Substantia nigra (tissue), 51 donors: ENCODE measurements at places on chromosomes 3 and 15.

GRCh38 chr3:148309390-148310035, 388.2 kb upstream of the AGTR1 start:
- DNase-seq: no peak

DNA sequence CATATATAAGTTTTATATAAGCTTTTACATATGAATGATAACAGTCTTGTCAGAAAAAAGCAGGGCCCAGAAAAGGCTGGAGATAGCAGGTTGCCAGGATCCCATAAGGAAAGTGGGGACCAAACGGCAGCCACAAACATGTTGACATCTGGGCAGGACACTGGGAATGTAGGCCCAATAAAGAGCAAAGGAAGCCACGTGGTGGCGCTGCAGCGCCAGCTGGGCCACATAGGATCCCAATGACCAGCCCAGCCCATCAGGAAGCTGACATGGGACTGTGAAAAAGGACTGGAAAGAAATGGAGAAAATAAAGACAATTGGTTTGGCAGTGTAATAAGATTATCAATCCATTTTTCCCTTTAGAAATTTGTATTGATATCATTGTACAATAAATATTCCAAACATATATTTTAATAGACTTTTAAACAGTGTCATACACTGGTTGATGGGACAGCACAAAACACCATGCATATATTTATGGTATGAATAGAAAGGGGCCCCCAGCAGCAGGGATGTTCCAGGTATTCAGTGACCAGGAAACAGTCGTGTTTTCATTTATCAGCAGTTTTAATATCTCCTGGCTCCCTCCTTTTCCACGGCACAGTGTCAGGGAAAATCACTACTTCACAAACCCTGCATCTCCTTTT, 89.0 kb upstream of the STRIT1 start:
- DNase-seq: no peak

- DNase-seq: no peak
These were observed 207.8 kb upstream of the MCTP2 start for GRCh38 chr15:94023531-94023930.

DNA sequence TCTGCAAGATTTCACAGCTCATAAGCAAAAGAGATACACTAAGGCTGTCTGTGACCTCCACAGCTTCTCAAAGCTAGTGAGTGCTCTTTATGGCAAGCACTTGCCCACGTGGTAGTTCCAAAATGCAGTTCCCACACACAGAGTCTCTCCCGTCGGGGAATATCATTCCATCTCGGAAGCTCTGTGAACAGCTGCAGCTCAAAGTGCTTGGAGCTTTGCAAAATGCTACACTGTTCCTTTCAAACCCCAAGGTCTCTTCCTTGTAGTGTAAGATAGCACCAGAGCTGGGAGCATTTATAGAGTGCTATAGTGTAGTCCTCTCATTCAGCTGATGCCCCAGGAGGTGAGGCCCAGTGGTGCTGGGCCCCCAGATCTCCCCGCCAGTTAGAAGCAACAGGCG, 36.1 kb downstream of the ST6GAL1 start:
- DNase-seq: no peak

DNA sequence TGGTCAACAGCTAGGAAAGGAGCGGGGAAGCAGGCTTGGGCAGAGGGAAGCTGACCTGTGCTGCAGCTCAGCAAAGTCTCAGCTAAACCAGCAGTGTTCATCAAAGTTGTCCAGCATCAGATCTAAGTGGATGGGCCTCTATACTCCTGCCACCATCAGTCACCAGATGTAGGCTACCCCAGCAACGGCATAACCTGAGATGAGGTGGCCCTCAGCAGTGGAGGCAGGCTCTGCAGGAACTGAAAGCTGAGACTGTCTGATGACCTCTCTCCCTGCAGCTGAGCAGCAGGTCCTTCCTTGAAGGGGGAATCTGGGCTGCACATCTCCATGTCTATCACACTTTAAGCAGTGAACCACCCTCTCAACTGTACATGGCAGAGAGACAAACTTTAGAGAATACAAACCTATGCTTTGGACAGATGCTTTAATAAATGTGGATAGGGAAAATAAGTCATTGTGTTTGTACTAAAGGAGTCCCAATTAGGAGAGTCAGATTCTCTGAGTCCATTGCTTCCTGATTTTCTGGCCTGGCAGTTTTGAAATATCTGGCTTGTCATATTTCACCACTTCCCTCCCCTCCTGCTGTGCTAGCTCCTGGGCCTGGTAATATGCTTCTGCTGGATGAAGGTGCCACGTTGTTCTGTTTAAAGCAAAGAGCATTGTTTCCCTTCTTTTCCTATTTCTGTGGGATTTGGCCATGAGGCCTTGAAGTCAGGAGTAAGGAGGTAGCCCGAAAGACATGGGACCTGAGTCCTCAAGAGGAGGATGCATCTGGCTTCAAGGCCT, 11.1 kb upstream of the PSTPIP1 start:
- DNase-seq: no peak

GRCh38 chr15:88375234-88375927, 91.8 kb downstream of the MRPL46 start:
- no peak for DNase-seq

GRCh38 chr3:160232014-160232413, 6.8 kb downstream of the C3orf80 start:
- no peak for DNase-seq

DNA sequence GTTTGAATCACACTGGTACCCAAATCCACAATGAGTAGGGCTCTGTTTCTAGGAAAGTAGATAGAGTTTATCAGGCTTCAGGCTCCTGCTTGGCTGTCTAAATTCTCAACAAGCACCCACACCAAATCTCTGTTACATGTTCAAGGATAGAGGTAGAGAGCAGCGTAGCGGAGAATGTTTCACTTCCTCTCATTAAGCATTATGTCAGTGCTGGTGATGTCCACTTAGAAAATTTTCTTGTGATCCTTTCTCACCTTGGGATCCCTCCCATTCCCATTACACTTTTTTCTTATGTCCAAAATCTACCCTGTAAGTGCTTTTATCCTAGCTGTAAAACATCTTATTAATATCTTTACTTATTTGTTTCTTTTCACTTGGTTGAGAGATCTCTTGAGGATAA, 34.7 kb upstream of the GCSAM start:
- no peak for DNase-seq

- peak; percentile 15 for DNase-seq
These were observed 36.0 kb upstream of the IDH2 start for GRCh38 chr15:90138071-90138833.

GRCh38 chr3:149010504-149010951, 19.2 kb downstream of the GYG1 start:
- no peak for DNase-seq

- DNase-seq: no peak
These were observed 15.2 kb downstream of the TRNT1 start for GRCh38 chr3:3141939-3142338.

DNA sequence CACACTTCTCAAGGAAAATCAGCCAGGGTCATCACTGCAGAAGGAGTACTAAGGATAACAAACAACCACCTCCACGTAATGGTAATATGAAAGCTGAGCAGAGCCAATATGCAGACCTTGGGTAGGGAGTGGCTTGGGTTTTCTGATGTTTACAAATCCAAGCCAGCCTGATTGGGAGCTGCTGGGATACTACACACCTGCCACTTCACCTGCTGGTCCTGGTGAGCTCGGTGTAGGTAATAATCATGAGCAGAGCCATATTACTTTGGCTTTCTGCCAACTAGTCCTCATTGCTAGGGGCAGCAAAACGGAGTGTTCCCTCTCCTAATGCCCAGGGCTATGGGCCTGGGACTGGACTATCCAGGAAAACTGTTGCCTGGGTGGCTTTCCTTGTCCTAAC, 433.5 kb upstream of the PPP2R3A start:
- DNase-seq: no peak

- peak; percentile 14 for DNase-seq
These were observed 130.2 kb upstream of the SGO1 start for GRCh38 chr3:20316238-20316637.

GRCh38 chr3:66215106-66215505, 5.7 kb upstream of the SLC25A26 start:
- DNase-seq: no peak

DNA sequence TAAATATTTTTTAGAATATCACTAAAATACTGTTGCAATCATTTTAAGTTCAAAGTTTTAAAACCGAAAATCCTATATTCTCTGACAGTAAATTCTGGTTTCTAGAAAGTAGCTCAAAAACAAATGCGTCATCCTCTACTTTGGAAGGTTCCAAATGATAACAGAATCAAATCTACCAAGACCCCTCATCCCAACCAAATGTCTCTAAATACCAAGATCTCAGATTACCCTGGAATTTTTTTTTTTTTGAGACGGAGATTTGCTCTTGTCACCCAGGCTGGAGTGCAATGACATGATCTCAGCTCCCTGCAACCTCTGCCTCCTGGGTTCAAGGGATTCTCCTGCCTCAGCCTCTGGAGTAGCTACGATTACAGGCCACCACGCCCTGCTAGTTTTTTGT, 16.8 kb downstream of the TBL1XR1 start:
- no peak for DNase-seq

GRCh38 chr15:39411102-39411989, 169.5 kb upstream of the THBS1 start:
- no peak for DNase-seq

GRCh38 chr15:37586011-37586583, 348.3 kb upstream of the TMCO5A start:
- DNase-seq: no peak

DNA sequence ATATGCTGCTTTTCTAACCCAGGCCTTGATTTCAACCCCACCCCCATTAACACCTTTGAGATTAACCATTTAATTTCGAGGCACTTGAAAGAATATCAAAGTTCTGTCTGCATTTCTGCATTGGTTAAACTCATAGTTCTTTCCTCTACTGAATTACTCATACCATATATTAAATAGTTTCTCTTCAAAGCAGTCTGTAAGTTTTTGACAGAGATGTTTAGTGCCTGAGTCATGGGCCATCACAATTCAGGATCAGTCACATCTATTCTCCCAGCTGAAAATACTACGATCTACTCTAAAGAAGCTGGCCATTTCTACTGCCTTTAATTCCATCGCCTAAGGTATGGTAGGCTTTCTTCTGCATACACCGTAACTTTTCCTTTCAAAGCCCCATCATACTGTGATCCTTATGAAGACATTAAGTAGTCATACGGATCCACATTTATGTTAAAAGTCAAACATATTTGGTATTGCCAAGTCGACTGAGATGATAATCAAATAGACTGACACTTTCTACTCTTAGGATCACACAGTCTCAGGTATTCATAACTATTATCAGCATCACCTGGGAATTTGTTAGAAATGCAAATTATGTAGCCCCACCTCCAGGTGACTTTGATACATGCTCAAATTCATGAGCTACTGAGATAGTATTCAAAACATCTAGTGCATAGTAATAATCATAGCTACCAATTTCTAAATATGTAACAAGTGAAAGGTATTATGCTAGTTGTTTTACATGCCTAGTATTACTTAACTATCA, 489.4 kb upstream of the IL12A start:
- DNase-seq: no peak

DNA sequence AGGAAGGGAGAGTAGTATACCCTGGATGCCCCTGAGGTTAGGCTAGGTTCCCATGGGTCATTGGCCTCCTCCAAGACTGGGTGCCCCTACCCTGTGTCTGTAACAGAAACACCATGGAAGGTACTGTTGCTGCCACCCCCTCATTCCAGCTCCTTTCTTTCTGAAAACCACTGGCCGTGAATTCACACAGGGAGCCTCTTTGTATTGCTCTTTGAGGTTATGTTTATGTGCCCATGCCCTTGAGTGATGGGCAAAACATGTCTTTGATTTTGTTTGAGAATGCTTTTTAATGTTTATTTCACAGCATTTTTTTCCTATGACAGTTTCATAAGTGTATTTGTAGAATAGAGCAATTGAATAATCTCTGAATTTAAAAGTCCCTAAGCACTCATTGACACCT, 79.7 kb downstream of the RARB start:
- DNase-seq: no peak

DNA sequence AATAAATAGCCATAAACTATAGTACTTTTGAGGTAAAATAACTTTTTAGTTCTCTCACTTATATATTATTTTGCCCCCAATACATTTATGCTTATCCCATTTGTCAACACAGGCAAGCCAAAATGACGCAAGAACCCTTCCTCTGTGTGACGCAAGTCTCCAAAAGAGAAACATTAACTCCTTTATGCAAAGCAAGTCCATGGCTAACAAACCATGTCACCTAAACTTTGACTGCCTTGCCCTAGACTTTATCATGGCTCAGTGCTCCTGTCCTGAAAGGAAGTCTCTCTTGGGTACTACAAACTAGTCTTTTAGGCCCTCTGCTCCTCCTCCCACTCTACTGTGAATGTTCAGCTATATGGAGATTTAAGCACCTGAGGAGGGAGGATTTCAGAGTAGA, 230.5 kb downstream of the UNC13C start:
- no peak for DNase-seq

DNA sequence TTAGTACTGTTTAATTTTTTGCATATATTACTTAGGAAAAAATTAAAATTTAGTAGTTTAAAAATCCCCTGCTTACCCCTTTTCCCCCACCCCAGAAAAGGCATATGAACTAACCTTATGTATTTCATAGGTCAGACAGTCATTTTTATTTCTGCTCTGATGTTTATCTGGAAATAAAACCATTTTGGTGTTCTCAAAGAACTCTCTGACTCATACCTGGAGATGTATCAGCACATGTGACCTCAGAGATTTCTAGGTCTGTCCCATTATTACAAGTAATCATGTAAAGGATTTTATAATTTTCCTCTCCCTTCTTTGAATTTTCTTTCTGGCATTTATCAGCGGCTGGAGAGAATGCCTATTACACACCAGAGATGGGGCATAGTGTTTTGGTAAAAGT, 14.1 kb upstream of the CCR8 start:
- no peak for DNase-seq

DNA sequence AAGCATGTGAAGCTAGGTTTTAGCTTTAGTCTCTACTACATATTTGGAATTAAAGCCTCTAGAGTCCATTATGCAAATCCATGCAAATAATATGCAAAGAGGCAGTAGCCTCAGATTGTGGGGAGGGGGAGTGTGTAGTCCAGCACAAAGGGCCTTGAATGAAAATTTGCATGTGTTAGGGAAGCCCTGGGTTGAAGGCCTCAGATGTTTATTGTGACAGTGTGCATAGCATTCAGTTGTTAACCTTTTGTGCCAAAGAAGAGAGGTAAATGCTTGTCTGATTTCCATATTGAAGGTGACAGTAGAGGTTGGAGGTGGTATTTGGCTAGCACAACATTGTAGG, 24.5 kb upstream of the BFSP2 start:
- DNase-seq: no peak

DNA sequence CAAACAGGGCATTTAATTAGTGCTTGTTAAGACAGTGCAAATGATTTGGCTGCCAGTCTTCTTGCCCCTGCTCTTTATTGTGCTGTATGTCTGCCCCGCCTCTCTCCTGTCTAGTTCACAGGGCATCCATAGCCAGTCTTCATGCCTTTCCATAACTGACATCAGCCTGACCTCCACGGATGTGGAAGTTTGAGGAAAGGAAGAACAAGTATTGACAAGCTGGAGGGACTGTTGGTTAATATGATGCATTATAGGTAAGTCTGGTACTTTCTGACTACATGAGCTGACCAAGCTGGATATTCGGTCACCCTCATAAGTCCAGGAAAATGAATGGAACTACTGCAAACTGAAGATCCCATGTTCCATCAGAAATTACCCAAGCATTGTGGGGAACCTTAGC, 325.9 kb downstream of the TIGIT start:
- no peak for DNase-seq

- no peak for DNase-seq
These were observed 85.3 kb upstream of the FXR1 start for GRCh38 chr3:180827171-180827570.

GRCh38 chr3:64642327-64643151, 45.3 kb downstream of the ADAMTS9 start:
- DNase-seq: no peak
